D721Med (cell line): ENCODE measurements at places on chromosomes 7 and 10.

GRCh38 chr10:43407148-43407575, 1.8 kb downstream of the HNRNPF start:
- DNase-seq, result no peak

- no peak for DNase-seq
Observed at GRCh38 chr7:83936056-83936708, 258.4 kb downstream of the SEMA3A start.

- DNase-seq, result no peak
Observed at GRCh38 chr7:73613954-73614735, 10.2 kb downstream of the MLXIPL start.

- DNase-seq, result peak; percentile 64
Observed at GRCh38 chr7:2451171-2452073, 24.8 kb downstream of the GRIFIN start.

DNA sequence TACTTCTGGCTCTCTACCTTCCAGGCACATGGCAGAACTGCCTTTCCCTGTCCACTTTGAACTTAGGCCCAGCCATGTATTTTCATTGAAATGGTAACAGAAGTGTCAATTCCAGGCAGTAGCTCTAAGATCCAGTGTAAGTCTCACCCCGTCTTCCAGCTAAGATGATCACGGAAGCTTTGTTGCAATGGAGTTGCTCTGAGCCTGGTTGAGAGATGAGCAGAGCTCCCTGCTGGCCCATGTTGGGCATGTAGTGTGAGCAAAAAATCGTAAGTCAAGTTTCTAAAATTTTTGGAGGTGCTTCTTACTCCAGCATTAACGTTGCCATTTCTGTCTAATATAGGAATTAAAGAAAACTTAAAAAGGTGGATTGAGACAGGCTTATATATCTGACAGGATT, 274.4 kb downstream of the IPMK start:
- no peak for DNase-seq

- DNase-seq, result no peak
Observed at GRCh38 chr10:98314532-98315284, 46.7 kb upstream of the LOXL4 start.

GRCh38 chr7:159024280-159024951, 120.3 kb downstream of the VIPR2 start:
- DNase-seq, result no peak

- DNase-seq, result no peak
Observed at GRCh38 chr7:101575721-101576120, 53.4 kb downstream of the MYL10 start.

- no peak for DNase-seq
Observed at GRCh38 chr7:29355388-29355787, 160.8 kb downstream of the CHN2 start.

- DNase-seq, result peak; percentile 25
Observed at GRCh38 chr7:154438571-154439367, 386.6 kb downstream of the DPP6 start.

GRCh38 chr10:78594559-78595268, 474.1 kb upstream of the ZMIZ1 start:
- no peak for DNase-seq

GRCh38 chr7:45402480-45403218, 171.5 kb upstream of the ADCY1 start:
- no peak for DNase-seq

DNA sequence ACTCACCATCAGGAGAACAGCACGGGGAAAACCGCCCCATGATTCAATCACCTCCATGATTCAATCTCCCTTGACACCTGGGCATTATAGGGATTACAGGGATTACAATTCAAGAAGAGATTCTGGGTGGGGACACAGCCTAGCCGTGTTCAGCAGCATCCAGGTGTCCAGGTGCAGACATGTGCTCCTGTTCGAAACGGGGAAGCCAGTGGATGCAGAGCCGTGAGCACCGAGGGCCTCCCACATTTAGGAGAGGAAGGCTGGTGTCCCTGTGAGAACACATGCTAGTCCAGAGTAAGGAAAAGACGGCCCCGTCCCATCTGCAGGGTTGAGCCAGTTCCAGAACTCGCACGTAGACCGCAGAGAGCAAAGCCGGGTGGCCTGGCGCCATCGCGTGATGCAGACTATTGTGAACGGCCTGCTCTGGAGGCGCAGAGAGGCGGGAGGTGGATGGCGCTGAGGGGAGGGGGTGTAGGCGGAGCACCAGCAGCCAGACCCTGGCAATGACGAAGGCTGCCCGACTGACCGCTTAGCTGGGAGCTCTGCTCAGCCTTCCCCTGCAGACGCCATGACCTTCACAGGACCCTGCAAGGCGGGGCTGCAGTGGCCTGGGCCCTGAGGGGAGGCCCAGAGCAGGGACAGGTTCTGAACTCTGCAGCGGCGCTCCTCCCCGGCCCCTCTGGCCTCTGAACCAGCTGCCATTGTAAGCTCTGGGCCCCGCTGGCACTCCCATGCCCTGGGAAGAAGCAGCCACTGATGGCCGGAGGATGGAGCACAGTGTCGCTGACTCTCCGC, 141.6 kb upstream of the TCERG1L start:
- DNase-seq, result no peak

GRCh38 chr7:40531956-40532355, 397.2 kb downstream of the SUGCT start:
- no peak for DNase-seq

DNA sequence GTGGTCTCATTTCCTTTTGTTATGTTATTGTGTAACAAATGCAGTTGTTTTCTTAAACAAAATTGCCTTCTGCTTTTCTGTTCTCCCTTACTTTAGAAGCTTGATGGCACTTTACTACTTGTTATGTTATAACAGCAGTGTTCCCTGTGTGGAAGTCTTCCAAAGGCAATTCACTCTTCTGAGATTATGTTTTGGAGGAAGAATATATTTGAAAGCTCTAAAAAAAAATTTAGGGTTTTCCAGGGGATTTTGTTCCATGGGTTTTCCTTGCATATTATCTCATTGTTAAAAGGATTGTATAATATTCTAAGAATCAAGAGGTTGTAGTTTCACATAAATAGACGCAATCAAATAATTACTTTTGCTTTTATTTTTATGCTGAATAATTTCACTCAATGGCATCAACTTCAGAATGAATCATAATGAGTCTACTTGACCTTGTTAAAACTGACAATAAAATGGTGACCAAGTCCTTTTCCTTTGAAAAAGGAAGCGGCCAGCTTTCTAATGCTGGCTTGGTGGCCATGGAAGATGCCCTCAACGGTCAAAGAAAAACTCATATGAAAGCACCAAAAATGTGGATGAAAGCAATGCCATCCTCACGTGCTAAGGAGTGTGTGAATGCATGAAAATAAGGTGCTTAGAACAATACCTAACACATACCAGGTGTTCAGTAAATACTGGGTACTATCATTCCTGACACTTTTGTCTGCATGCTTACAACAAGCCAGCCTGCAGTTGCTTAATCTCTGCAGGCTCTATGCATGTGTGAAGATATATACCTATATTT, 92.4 kb upstream of the KLF6 start:
- DNase-seq, result no peak

GRCh38 chr10:6956562-6956961, 376.5 kb upstream of the PRKCQ start:
- DNase-seq, result no peak

- no peak for DNase-seq
Observed at GRCh38 chr7:111516612-111517011, 45.7 kb downstream of the IMMP2L start.

DNA sequence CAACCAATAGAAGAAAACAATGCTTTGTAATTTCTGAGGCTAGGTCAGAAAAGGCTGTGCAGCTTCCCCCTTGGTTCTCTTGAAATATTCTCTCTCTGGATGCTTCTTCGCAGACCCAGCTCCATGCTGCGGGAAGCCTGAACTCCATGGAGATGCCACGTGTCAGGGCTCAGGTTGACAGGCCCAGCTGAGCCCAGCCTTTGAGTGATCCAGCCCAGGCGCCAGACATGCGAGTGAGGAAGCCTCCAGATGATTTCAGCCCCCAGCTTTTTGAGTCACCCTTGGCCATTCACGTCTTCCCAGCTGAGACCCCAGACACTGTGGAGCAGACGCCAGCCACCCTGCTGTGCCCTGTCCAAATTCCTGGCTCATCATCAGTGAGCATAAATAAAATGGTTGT, 378.4 kb upstream of the NRP1 start:
- no peak for DNase-seq

DNA sequence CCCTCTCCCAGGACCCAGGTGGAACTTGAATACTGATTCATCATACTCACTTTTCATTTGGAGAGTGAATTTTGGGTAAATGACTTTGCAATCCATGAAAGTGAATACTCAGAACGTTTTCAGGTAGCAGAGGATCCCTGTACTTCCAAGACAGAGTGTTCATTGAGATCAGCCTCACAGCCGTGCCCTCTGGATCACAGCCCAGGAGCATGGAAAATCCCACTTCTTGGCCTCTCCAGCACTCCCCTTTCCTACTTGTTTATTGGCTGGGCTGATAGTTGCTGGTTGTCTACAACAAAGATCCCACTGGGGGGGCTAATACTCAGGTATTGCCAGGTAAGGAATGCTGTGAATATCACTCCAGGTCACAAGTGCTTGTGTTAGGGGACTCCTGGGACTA, 5.9 kb downstream of the GCK start:
- DNase-seq, result no peak
